ENCODE measurements at places on chromosomes 2 and 18.

DNA sequence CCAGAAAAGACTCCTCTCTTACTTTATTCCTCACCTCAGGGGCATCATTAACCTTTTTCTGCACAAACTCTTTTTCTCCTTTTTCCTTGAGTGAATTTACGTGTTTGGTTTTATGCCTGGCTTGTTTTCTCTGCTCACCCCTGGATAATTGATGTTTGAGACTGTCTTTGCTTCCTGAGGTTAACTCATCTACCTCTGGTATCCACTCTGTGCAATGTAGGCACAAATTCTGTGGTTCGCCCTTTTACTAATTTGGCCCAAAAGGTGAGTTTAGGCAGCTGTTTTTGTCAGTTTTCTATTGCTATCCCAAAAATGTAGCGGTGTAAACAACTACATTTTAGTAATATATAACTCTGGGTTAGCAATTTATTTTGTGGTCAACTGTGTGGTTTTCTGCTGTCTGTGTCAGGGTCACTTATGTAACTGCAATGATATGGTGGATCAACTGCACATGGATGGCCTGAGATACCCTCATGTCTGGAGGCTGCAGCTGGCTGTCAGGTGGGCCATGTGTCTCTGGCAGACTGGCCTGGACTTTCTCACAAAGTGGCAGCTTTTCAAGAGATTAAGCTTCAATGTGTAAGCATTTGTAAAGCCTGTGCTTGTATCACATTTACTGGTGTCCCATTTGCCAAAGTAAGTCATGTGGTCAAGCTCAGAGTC, 329.7 kb downstream of the FSIP2 start:
- no peak for DNase-seq

GRCh38 chr2:217654168-217654567, 348.6 kb downstream of the TNS1 start:
- no peak for DNase-seq

DNA sequence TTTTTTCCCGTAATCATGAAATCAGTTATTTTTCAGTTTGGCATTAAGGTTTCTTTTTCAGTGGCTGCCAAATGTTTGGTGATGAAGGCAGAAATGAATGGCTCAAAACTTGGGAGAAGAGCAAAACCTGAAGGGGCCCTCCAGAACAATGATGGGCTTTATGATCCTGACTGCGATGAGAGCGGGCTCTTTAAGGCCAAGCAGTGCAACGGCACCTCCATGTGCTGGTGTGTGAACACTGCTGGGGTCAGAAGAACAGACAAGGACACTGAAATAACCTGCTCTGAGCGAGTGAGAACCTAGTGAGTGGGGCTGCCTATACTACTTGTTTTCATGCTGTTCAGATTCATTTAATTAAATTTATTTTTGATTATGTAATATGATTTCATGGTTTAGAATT, 29.2 kb upstream of the MSH2 start:
- no peak for DNase-seq

GRCh38 chr18:31590570-31590969, 1.1 kb upstream of the TTR start:
- no peak for DNase-seq

GRCh38 chr2:172342611-172343010, 84.8 kb upstream of the ITGA6 start:
- no peak for DNase-seq

GRCh38 chr2:73238149-73238548, 4.0 kb downstream of the CCT7 start:
- no peak for DNase-seq

GRCh38 chr18:48048251-48048650, 117.8 kb upstream of the SMAD2 start:
- DNase-seq: no peak

DNA sequence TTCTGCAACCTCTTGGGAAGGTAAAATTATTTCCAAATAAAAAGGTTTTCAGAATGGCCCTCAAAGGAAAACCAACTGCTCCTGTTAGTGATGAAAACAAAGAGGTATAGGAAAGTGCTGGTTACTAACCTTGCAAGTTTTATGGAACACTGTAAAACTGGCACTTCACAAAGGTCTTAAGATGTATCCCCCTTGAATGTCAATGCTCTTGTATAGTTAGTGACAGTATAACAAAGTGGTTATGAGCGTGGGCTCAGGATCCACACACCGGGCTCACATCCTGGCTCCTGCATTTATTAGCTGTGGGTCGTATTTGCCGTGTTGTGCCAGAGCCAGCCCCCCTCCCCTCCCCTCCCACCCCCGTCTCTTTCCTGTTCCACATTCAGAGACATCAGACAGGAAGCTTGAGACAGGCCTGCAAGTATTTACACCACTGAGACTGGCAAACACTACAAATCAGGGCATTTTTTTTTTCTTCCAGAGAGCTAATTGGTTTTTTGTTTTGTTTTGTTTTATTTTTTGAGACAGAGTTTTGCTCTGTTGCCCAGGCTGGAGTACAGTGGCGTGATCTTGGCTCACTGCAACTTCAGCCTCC, 9.2 kb upstream of the DNPEP start:
- no peak for DNase-seq

DNA sequence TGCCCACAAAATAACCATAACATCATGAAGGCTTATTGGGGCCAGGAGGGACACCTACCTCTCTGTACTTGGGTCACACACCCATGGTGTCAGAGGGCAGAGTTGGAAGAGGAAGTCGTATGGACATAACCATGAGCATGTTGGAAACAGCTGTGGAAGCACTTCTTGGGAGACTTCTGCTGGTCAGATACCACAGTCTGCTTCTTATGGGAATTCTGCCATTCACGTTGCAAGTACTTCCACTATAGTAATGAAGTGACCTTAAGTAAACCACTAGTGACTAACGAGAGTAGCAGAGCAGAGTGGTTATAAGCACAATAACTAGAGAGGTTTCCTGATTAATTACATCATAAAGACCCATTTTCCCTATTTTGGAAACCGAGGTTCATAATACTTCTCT, 61.1 kb upstream of the TFPI start:
- DNase-seq: peak; percentile 1

- peak; percentile 28 for DNase-seq
These were observed 163.0 kb downstream of the NCKAP5 start for GRCh38 chr2:133405252-133405651.

- no peak for DNase-seq
These were observed 8.3 kb downstream of the KCNF1 start for GRCh38 chr2:10919771-10920621.

GRCh38 chr2:31707992-31708391, 127.3 kb upstream of the SRD5A2 start:
- no peak for DNase-seq

GRCh38 chr2:127709336-127709735, 8.0 kb downstream of the SFT2D3 start:
- no peak for DNase-seq

DNA sequence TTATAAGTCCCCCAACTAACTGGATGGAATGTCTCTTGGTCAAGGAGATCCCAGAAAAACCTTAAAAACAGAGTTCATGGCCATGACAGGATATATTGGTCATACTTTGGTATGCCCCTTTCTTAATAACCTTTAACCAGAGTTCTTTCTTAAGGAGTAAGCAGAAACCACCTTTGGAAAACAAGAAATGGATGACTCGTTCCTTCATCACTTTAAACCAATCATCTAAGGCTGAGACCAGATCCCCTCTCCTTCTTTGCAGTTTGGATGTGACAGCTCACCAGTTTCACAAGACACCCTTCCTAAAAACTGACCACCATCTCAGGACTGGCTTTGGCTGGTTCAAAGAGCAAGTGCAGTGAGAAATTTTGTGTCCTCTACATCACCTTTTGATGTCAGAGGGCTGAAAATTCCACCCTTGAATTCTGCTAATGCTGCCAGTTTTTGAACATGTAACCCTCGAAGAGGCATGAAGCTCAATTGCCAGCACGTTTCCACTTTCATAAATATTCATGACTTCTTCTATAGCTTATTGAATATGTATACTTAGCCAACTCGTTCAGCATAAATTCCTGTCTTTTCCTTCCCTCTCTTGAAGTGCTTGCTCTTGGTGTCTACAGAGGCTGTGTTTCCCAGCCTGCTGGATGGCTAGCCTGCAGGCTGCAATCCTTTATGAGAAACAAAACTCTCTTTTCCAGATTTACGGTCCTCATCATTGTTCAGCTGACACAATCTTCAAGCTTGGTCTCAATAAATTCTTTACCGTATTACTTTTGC, 1323.5 kb upstream of the TMEFF2 start:
- DNase-seq: peak; percentile 84

- DNase-seq: peak; percentile 86
These were observed 46.0 kb upstream of the RIT2 start for GRCh38 chr18:43161528-43161927.

DNA sequence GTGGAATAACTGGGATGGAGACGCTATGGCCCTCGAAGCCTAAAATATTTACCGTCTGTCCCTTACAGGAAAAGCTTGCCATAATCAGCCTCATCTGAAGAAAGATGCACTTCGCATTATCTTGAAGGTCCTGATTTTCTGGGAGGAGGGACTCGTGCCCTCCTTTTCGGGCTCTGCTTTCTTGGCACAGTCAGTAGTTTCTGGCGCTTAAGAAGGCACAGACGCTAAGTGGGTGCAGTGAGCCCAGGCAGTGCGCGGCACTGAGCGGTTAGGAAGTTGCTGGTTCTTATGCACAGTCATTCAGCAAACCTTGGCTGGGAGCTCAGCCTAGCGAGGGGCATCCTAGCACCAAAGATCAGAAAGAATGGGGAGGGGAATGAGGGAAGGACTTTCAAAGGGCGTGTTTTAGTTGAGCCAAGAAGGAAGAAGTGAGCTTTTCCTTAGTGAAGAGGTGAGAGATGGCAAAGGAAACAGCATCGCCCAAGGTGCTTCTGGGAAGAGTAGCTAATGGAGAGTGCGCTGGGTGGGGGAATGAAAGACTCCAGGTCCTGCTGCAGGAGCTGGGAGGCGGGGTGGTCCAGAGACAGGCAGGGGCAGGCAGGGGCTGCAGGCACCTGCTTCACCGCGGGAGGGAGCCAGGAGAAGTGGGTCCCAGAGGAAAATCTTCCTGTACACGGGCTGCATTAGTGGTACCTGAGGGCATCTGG, 64.1 kb downstream of the ZCCHC2 start:
- no peak for DNase-seq

DNA sequence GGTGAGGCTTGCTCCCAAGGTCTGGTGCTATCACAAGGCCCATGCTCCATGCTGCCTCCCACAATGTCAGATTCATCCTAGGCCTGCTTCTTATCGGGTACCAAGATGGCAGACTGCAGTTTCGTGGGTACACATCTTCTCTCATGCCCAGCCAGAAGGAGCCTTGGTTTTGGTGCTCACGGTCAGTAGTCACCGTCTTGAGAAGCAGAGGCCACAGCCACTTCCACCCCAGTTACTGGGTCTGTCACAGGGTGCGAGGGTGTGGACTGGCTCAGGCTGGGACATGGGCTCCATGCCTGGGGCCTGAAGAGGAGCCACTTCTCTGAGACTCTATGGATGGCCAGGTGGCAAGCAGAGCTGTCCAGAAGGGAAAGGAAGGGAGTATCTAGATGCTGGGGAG, 178.8 kb upstream of the HS6ST1 start:
- no peak for DNase-seq

- no peak for DNase-seq
These were observed 73.0 kb upstream of the RAB12 start for GRCh38 chr18:8536231-8536630.

DNA sequence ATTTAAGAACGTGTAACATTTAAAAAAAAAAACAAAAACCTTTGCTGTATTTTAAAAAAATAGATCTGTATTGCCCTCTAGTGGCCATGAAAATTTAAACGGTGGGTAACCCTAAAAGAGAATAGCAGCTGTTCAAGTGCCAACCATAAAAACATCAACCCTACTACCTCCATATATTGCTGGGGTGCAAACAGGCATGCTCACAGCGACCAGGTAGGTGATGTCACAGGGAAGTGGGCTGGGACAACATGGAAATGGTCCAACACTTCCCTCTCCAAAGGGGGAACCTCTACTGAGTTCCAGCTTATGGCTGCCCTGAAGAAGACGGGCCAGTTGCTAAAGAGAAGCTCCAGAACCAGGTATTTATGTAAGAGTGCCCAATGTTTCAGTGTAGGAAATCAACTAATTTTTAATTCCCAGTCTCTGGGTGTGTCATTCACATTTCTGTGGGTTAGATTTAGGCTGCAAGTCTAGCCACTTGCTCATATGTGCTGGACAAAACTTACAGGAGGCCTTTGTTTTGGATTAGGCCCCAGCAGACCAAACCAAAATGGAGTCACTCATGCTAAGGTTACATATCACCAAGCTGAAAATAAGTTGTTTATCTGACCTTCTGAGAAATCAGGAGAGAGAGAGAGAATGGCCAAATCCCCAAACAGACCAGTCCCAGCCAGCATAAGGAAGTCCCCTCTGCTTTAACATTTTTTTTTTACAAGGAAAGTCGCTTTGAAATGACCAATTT, 54.5 kb downstream of the SKA1 start:
- DNase-seq: peak; percentile 15

GRCh38 chr2:145916799-145917198, 1396.9 kb upstream of the ZEB2 start:
- DNase-seq: no peak

- no peak for DNase-seq
These were observed 7.8 kb downstream of the CDK15 start for GRCh38 chr2:201813996-201814760.

GRCh38 chr18:58960946-58961722, 96.5 kb downstream of the ZNF532 start:
- DNase-seq: no peak
